ENCODE measurements at places on chromosomes 3 and 15.

- DNase-seq, result no peak
Observed at GRCh38 chr15:60426870-60427508, 29.2 kb upstream of the ANXA2 start.

- no peak for DNase-seq
Observed at GRCh38 chr3:104032283-104032682, 1334.4 kb upstream of the ALCAM start.

GRCh38 chr3:175294793-175295192 lies 435.7 kb downstream of the NAALADL2 start:
- no peak for DNase-seq

DNA sequence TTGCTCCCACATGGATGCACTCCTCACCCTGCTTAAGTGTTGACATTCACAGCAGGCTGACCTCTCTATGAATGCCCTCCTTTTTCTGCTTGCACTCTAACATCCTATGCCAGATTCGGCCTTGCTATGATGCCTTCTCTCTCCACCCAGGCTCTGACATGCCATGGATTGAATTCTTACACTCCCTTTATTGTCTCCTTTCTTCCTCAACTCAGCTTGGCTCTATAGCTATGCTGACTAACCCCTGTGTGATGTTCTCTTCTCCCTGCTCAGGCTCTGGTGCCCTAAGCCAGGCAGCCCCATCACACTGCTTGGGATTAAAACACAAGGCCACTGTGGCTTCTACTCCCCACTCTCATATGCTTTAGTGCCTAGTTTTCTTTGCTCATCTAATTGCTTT lies 563.7 kb downstream of the NSUN3 start:
- DNase-seq, result no peak

DNA sequence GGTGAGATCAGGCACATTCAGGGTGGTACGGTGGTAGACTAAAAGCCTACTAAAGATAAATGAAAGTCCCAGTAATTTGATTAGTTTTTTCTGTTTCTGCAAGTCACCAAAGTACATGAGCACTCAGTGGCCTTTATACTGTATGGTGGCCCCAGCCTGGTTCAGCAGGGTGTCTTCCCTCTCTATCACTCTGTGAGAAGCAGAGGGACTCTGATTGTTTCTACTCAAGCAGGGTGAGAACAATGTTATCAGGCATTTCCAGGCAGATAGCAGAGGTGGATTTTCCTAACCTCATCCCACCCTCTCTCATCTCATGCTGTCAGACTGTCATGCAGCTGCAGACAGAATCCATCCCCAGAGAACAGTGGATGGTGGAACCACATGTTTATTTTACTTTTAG lies 71.5 kb upstream of the BFSP2 start:
- no peak for DNase-seq

Data from eye (tissue), 1 donor.